GM19239 (cell line): ENCODE measurements at places on chromosomes 6 and 20.

GRCh38 chr6:4322846-4323309 is 187.5 kb upstream of the ECI2 start:
- DNase-seq: no peak

DNA sequence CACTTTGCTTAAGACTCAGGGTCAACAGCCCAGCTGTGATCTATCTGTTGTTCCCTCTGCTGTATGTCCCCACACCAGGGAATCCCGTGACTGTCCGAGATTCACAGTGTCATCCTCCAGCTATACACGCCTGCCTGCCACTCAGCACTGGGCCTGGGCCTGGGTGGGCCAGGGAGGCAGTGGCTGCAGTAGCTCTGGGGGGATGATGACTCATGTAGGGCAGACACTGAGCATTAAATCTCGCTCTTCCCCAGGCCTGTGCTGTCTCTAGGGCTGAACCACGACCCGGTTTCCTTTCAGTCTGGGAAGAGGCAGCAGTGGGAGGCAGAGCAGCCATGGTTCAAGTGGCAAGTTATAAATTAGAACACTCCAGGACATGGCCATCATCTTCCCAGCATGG is 173.9 kb downstream of the LRFN2 start:
- no peak for DNase-seq

DNA sequence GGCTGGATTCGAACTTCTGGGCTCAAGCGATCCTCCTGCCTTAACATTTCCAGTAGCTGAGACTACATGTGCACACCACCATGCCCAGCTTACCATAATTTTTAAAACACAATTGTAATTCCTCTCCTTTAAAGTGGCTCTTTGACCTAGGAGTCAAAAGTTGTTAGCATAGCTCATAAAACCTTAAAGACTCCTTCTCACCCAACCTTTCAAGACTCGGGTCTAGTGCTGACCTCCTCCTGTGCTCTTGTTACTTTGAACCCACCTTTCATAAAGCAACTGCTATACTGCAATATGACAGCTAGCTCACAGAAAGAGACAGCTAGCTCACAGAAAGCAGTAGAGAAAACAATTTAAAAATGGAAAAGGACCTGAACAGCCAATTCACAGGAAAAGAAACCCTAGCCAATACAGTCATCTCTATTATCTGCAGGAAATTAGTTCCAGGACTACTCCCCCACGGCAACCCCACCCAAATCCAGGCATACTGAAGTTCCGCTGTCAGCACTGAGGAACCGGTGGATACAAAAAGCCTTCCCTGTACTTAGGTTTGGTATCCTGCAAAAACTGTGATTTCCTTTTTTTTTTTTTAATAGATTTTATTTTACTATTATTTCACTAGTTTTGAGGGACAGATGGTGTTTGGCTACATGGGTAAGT is 20.3 kb downstream of the SSR1 start:
- DNase-seq: no peak

GRCh38 chr20:62472138-62472940 is 3.5 kb downstream of the GATA5 start:
- no peak for DNase-seq

- DNase-seq: no peak
Observed at GRCh38 chr6:36920546-36920945, 34.0 kb upstream of the PI16 start.

- DNase-seq: no peak
Observed at GRCh38 chr20:3981132-3981452, 34.3 kb downstream of the RNF24 start.

GRCh38 chr6:44651604-44652003 is 264.1 kb downstream of the CDC5L start:
- no peak for DNase-seq

DNA sequence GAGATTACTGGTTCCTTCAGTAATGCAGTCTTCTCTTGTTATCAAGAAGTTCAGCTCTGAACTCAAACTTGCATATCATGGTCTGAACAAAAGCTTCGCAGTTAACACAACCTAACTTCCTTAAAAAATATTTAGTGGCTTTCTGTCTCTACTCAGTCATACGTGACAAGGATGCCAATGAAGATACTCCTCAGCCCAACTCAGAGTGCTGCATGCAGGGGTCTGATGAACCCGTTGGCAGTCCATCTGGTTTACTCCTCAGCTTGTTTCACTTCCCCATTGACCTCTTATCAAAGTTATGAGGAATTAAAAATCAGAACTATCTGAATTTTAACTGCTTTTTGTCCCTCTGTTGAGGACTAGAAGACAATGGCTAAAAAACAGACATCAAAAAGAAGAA is 56.6 kb upstream of the RIN2 start:
- DNase-seq: no peak

DNA sequence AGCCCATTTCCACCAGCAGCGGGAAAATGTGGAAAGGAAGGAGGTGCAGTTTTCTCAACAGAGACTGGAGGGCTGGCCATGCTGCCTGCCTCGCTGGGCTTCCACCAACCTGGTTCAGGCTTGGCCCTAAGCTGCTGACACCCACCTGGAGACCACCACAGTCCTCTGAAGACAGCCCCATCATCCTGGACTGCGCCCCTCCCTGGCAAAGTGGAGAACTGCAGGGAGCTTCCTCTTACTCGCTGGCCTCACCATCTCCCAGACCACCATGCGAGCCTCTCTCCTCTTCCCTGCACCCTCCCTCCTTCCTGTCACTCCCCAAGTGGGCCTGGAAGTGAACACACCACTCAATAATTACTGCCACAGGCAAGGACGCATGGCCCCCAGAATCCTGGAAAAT is 71.5 kb downstream of the PSMG4 start:
- DNase-seq: no peak

- no peak for DNase-seq
Observed at GRCh38 chr6:89067796-89068195, 12.8 kb upstream of the PNRC1 start.

DNA sequence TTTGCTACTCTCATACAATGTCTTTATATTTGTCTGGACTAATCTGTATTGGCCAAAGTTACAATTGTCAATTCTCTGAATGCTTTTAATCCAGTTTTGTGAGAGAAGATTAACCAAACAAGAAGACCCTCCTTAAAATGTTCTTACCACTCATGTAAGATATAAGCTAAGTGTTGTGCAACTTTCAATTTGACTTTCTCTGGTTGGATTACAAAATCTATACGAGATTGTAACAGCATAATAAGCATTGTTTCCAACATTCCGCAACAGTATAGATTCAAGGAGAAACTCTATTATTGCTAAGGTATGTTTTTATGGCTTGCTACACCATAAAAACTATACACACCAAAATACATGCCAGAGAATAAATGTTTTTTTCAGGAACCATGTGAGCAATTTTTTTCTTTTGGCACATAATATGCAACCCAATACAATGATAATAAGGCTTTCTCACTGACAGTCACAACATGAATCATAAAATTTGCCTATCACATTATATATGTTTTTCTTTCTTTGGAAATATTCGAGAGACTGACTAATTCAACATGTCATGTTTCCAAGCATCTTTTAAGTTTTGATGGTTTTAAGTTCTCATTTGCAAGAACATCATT is 12.2 kb upstream of the TRPC4AP start:
- no peak for DNase-seq
